ENCODE measurements at places on chromosomes 1 and 21. TPM values are rescaled to one million over a fixed set of nuclear protein-coding genes. Genes with fewer than 3 reads are reported as not detected.

The TTLL10 gene
- total RNA-seq = 0.76 TPM

The OR2L5 gene
- total RNA-seq = not detected

The SH3D21 gene
- 19.5 TPM for total RNA-seq

The ESPN gene
- total RNA-seq = 9.3 TPM

The UMODL1 gene
- not detected for total RNA-seq

The LCE3D gene
- total RNA-seq = not detected

The CFHR1 gene
- total RNA-seq = not detected

The SPATA6 gene
- total RNA-seq = 31.8 TPM

The OR2T2 gene
- total RNA-seq = 0.06 TPM

The OR2T1 gene
- not detected for total RNA-seq

The ZBTB18 gene
- 30.4 TPM for total RNA-seq

The TNFSF18 gene
- 0.70 TPM for total RNA-seq

The RAB3B gene
- total RNA-seq = 3.7 TPM

The SARS1 gene
- 84.2 TPM for total RNA-seq

The SLC9A1 gene
- total RNA-seq = 17.1 TPM

The DIP2A gene
- 51.3 TPM for total RNA-seq

The HTR1D gene
- total RNA-seq = 0.12 TPM

The CELA2A gene
- not detected for total RNA-seq

The SZT2 gene
- total RNA-seq = 47.8 TPM

The CD5L gene
- total RNA-seq = 0.35 TPM

The CFAP126 gene
- 0.82 TPM for total RNA-seq

The NRIP1 gene
- total RNA-seq = 71.1 TPM
